ENCODE measurements at places on chromosomes 6 and 20.

GRCh38 chr6:155155787-155156447 is 107.9 kb upstream of the CLDN20 start:
- no peak for DNase-seq

DNA sequence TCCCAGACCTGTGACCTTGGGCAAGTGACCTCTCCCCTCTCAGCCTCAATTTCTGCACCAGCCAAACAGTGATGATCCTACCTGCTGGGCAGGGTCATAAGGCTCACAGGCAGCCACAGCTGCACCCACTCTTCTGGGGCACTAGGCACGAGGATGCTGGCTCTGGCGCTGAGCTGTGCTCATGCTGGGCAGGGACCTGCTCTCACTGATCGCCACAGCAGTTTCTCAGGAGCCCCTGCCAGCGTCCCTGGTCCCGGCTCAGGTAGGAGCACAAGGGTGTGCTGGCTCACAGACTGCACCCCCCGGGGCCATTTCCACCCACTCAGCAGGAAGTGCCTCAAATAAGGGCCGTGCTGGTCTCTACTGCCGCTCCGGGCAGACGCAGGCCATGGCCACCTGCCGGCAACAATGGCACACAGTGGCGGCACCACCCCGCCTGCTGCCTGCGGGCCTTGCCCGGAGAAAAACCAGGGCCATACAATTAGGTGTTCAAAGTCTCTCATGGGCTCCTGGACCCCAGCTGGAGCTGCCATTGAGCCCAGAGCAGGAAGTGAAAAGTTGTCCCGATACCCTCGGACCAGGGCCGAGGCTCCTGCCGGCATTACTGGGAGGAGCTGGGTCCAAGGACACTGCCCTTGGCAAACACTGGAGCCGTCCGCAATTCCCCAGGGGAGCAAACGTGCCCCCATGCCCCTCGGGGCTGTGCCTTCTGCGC is 4.6 kb upstream of the CABLES2 start:
- DNase-seq: no peak

GRCh38 chr6:153000243-153000642 is 2.3 kb downstream of the MTRF1L start:
- no peak for DNase-seq

- no peak for DNase-seq
These were observed 338 bp downstream of the E2F3 start for GRCh38 chr6:20402092-20402341.

GRCh38 chr6:91075244-91075976 is 488.5 kb upstream of the MAP3K7 start:
- DNase-seq: no peak

DNA sequence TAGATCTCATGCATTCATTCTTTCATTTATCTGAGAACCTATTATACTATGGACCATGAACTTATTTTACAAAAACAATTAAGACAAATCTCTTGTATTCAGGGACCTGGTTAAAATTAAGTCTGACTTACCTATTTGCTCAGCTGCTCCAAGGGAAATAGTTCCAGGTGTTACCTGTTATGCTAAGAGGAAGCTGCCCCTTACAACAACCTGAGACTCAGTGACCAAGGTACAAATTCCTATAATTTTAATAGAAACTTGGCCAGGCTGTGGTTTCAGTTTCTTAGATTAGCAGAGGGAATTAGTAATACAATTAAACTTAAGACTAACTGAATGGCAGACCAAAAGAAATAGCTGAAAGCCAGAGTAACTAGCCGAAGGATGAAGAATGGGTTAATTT is 48.2 kb upstream of the GMPR start:
- DNase-seq: no peak

- no peak for DNase-seq
These were observed 138.0 kb downstream of the MAP3K7 start for GRCh38 chr6:90448836-90449235.

All from NT2/D1 (cell line).